A549 treated with Hydrocortisone at 1 μM for 4 hours (cell line): ENCODE measurements at places on chromosomes 5 and 9. TPM values are rescaled to one million over a fixed set of nuclear protein-coding genes. Genes with fewer than 3 reads are reported as not detected.

Gene UBAC1
- 32.1 to 38.0 TPM (median 34.6 TPM) in 5 replicates for total RNA-seq

Gene ANKRD20A1
- 0.51 to 1.9 TPM (median 1.3 TPM) in 5 replicates for total RNA-seq

Gene DAB2
- 6.3 to 9.5 TPM (median 7.5 TPM) in 5 replicates for total RNA-seq

Gene RAB3C
- total RNA-seq = not detected in 5 replicates

Gene CDO1
- not detected in 5 replicates for total RNA-seq

Gene C7
- total RNA-seq = not detected in 5 replicates

Gene BSPRY
- 0.06 to 0.12 TPM in 2 of 5 replicates, not detected in the others for total RNA-seq

Gene VPS13A
- total RNA-seq = 6.7 to 11.1 TPM (median 9.7 TPM) in 5 replicates

Gene FAM163B
- not detected in 5 replicates for total RNA-seq

Gene SMAD5
- 19.0 to 32.0 TPM (median 29.7 TPM) in 5 replicates for total RNA-seq

Gene DPYSL3
- total RNA-seq = 18.7 to 26.1 TPM (median 21.3 TPM) in 5 replicates

Gene PKD2L2
- total RNA-seq = 0.12 TPM in 1 of 5 replicates, not detected in the others

Gene BAAT
- 0.24 to 0.49 TPM (median 0.34 TPM) in 5 replicates for total RNA-seq

Gene SIT1
- not detected in 5 replicates for total RNA-seq

Gene TMEM215
- total RNA-seq = 0.02 TPM in 1 of 5 replicates, not detected in the others

Gene RAD50
- 24.5 to 37.7 TPM (median 28.1 TPM) in 5 replicates for total RNA-seq

Gene TNFSF15
- total RNA-seq = 0.08 to 0.14 TPM (median 0.10 TPM) in 5 replicates

Gene RNF145
- 132 to 158 TPM (median 144 TPM) in 5 replicates for total RNA-seq

Gene RGMB
- total RNA-seq = 6.0 to 7.6 TPM (median 6.9 TPM) in 5 replicates

Gene FAM153A
- not detected in 5 replicates for total RNA-seq

Gene SV2C
- not detected in 5 replicates for total RNA-seq

Gene SHB
- 30.7 to 44.4 TPM (median 40.8 TPM) in 5 replicates for total RNA-seq

Gene PCDHB7
- not detected in 5 replicates for total RNA-seq

Gene FAXDC2
- 0.25 to 0.55 TPM (median 0.43 TPM) in 5 replicates for total RNA-seq

Gene GLE1
- 28.3 to 33.3 TPM (median 28.8 TPM) in 5 replicates for total RNA-seq

Gene CCNJL
- total RNA-seq = 9.9 to 14.0 TPM (median 10.9 TPM) in 5 replicates

Gene IL31RA
- 1.2 to 1.7 TPM (median 1.3 TPM) in 5 replicates for total RNA-seq

Gene FBN2
- total RNA-seq = 12.6 to 23.1 TPM (median 18.3 TPM) in 5 replicates

Gene C9
- total RNA-seq = not detected in 5 replicates

Gene NPDC1
- 44.0 to 83.3 TPM (median 79.5 TPM) in 5 replicates for total RNA-seq

Gene LRRC19
- total RNA-seq = not detected in 5 replicates

Gene SLC1A1
- total RNA-seq = 0.85 to 1.3 TPM (median 1.2 TPM) in 5 replicates

Gene PRUNE2
- 0.02 to 0.12 TPM (median 0.07 TPM) in 4 of 5 replicates, not detected in the other for total RNA-seq

Gene LHX3
- total RNA-seq = 0.03 to 0.16 TPM (median 0.10 TPM) in 4 of 5 replicates, not detected in the other

Gene AGXT2
- not detected in 5 replicates for total RNA-seq

Gene LURAP1L
- 23.4 to 31.9 TPM (median 28.3 TPM) in 5 replicates for total RNA-seq

Gene SLCO6A1
- not detected in 5 replicates for total RNA-seq

Gene TSLP
- not detected in 5 replicates for total RNA-seq

Gene SPATA31C1
- not detected in 5 replicates for total RNA-seq

Gene CNTNAP3
- total RNA-seq = 8.3 to 10.1 TPM (median 9.8 TPM) in 5 replicates

Gene MATR3
- 152 to 191 TPM (median 164 TPM) in 5 replicates for total RNA-seq

Gene CD14
- total RNA-seq = 3.3 to 4.5 TPM (median 4.1 TPM) in 5 replicates

Gene BTF3
- 1,044 to 1,119 TPM (median 1,102 TPM) in 5 replicates for total RNA-seq

Gene NUTM2G
- total RNA-seq = not detected in 5 replicates

Gene TMEM174
- not detected in 5 replicates for total RNA-seq

Gene ANGPTL2
- 0.05 TPM in 1 of 5 replicates, not detected in the others for total RNA-seq

Gene MLLT3
- 14.2 to 18.0 TPM (median 16.4 TPM) in 5 replicates for total RNA-seq

Gene OR13C4
- not detected in 5 replicates for total RNA-seq

Gene CNTFR
- 0.07 to 0.17 TPM (median 0.14 TPM) in 5 replicates for total RNA-seq

Gene ADGRV1
- total RNA-seq = 0.44 to 1.2 TPM (median 0.56 TPM) in 5 replicates

Gene SLC23A1
- total RNA-seq = 0.97 to 1.6 TPM (median 1.5 TPM) in 5 replicates

Gene DOCK2
- 2.0 to 4.5 TPM (median 2.4 TPM) in 5 replicates for total RNA-seq

Gene KIF4B
- 0.02 to 0.06 TPM (median 0.03 TPM) in 4 of 5 replicates, not detected in the other for total RNA-seq

Gene CCL19
- total RNA-seq = not detected in 5 replicates

Gene CAVIN4
- total RNA-seq = 0.29 to 0.53 TPM (median 0.46 TPM) in 5 replicates

Gene SEMA5A
- total RNA-seq = 0.01 TPM in 1 of 5 replicates, not detected in the others

Gene HDHD3
- 17.7 to 25.5 TPM (median 23.0 TPM) in 5 replicates for total RNA-seq
